ENCODE measurements at places on chromosomes 2 and 18.

DNA sequence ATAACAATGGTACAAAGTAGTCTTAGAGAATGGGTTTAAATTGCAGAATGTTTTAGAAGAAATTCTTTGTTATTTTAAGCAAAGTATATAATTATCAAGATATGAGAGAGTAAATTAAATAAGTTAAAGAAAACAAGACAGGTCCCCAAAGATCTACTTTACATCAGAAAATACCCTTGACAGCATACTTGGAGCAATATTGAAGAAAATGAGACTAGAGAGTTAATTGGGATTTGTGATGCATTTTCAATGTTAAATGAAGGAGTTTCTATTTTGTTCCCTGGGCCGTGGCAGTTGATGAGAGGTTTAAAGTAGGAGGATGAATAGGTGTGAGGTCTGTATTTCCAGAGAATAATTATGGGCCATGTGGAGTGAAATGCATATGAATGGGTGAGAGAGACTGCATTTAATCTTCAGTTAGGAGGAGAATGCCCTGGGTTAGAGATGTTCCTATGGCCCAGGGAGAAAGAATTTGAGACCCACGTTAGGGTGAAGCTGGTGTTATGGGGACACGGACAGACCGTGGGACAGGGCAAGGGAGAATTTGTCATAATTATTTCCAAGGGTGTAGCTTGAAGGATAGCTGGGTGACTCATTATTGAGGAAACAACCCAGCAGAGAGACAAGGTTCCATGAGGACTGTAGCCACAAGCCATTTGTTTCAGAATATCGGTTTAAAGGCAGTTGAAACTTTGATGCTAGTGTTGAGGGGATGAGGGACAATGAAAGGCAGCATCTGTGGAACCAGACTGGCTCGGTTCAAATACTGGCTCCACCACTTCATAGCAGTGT is 22.7 kb downstream of the MGAT5 start:
- no peak for DNase-seq

GRCh38 chr18:46939998-46940571 is 22.7 kb downstream of the KATNAL2 start:
- no peak for DNase-seq

DNA sequence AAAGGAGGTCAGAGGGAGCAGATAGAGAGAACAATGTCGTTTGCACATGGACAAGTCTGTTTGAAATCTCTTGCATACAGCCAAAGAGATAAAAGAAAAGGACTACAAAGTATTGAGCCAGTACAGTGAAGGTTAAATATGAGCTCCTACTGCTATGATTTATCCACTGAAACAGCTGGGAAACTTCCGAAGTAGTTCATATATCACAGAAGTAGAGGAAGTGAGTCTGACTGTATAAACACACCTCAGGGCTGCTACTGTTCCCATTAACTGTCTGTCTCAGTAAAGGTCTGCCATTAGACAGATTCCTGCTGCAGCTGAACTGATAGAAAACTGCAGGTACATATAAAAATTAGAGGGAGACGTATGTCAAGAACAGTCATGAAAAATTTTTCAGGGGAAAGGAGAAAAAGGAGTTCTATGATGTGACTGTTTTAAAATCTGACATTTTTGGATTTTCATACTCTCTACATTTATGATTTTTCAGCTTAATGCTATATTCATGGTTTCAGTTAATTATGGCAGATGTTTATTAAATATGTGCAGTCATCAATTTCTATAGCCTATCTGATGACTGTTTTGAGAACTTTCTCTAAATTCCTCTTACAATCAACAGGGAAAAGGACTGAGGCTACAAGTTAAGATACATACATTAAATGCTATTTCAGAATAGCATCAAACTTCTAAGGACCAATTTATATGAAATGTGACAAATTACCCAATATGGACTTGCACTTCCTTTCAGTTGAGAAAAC is 364.7 kb downstream of the ERBB4 start:
- no peak for DNase-seq

GRCh38 chr2:164688896-164689419 is 67.7 kb upstream of the GRB14 start:
- DNase-seq: no peak

DNA sequence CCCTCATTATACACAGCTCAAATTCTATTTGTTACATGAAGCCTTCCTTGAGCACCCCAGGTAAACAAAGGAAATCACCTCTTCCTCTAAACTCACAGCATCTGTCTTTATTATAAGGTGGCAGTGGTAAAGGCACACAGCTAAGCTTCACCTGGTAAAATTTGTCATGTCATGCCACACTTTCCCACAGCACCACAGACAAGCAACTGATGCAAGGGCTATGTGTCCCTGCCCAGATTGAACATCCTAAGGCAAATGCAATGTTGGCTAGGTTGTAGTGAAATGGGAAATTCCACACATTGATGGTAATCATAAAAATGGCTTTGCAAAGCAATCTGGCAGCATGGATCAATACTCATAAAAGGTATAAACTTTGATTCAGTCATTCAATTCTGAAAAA is 18.9 kb downstream of the LDAH start:
- no peak for DNase-seq

DNA sequence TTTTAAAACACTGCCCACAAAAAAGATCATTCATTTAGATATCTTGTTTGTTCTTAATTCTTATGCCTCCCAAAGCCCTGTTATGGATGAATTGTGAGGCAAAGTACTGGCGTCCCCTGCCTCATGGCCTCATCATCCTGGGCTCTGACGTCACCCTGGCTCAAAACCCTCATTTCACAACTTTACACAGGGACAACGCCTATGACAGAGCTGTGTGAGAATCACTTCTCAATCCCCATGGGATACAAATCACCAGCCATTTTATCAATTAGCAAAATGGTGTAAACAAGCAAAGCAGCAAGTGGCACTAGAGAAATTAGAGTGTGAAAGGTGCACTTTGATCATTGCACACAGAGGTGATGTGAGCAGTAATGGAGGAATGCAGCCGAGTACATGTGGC is 16.6 kb downstream of the FHOD3 start:
- DNase-seq: no peak
